ENCODE measurements at places on chromosomes 13 and 19.

DNA sequence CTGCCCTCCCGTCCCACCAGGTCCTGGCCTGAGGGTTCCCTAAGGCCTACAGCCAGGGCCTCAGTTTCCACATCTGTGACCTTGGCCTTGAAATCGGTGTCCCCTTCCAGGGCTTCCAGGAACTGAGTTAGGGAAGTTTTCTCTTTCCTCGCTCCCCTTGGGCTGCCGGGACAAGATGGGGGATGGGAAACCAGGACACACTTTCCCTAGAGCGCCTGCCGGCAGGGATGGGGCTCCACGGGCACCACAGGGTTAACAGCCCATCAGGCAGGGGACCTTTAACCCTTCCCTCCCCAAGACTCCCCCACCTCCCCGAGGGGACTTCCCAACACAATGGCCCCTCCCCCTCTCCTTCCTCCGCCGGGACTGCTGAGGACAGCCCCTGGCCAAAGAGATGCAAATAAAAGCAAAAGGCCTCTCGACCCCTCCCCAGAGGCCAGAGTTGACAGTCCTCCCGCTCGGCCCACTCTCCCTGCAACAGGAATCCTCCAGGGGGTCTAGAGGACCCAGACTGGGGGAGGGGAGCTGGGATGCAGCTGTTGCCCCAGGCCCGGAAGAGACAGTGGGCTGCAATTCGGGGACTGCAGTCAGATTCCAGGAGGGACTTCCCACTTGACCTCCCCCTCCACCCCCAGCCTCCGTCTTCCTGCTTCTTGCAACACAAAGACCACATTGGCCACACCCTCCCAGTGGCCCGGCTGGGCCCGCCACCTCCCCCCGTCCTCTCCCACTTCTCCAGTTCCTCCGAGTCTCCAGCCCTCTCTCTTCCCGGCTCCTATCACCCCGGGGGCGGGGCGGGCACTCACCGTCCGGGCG is 3.4 kb downstream of the BBC3 start:
- DNase-seq, result peak; percentile 87

GRCh38 chr13:77375560-77376108 is 48.7 kb upstream of the MYCBP2 start:
- DNase-seq, result no peak

DNA sequence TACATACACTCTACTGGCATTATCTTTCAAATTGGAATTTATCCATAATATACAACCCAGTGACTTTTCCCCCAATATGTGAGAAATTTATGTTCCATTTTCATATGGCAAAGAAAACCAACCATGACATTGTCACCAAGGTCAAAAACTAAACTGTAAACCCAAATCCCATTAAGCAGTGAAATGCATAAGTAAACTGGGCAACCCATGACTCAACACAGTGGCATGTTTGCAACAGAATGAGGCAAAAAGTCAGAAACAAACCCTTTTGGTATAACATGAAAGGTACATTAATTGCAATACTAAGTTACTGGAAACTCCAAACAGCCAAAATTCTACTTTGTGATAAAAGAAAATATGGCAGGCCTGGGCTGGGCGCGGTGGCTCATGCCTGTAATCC is 4.9 kb downstream of the ZNF878 start:
- no peak for DNase-seq

DNA sequence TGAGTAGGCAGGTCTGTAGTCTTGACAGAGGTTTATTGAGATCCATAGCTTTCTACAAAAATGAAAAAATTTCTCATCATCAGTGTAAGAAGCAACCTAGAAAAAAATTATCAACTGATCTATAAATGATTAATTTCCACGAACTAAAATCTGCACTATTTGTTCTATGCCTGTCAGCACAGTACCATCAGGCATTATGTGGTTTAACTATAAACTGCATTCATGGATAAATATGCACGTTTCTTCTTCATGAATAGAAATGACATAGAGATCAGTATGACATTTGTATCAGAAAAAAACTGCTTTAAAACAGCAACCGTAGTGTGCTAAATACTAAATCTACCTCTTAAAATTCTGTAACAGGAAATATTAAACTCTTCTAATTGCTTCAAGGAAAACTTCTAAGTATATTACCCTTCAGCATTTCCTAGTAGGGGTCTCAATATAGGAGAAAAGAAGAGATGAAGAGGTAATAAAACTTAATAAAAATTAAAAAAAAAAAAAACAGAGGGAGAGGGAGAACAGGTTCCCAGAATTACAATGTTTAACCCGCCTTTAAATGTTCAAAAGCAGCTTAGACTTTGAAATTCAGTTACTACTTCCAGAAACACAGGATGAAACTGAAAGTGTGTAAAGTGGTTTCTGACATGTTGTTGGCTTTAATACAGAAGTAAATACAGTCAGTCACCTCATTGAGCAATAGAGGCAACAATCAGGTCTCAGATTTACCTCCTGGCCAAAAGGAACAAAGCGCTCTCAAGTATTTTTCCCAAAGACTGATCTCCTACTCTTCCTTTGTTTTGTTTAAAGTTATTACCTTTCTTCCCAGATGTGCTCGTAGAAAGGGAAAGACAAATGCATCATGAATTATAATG is 144.4 kb downstream of the DIAPH3 start:
- no peak for DNase-seq

DNA sequence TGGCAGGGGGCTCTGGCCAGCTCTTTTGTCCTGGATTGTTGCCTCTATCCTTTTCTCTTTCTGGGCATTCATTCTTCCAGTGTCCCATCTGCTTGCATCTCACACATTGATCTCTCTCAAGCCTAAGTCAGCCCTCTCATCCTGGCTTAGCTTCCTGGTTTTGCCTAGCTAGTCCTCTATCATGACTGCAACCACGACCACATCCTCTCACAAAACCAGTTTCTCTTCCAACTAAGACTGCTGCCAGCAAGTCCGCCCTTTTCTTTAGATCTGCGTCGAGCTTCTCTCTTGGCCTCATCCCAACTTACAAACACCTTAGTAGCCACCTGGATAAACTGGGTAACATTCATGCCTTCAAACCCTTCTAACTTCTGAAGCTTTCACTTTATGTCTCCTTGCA is 212.2 kb upstream of the HTR2A start:
- no peak for DNase-seq

- DNase-seq, result no peak
Measured at GRCh38 chr13:110424569-110425443, 117.7 kb downstream of the COL4A2 start.

DNA sequence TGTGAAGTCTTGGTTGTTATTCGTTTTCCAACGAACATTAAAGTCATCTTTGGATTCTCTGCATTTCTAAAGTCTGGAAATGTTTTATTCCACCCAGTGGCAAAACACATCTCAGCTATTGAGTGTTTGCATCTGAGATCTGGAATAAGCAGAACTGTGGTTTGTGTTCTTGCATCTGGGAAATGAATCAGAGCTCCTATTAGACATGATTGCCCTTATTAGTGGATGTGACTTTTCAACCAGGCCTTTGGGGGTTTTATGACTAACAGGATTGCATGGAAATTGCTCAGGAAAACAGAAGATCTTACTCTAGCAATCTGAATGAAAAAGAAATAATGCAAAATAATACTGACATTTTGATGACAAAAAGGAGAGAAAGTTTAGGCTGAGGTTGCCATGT is 488.8 kb downstream of the IRS2 start:
- DNase-seq, result no peak

- DNase-seq, result peak; percentile 1
Measured at GRCh38 chr13:77184455-77184854, 142.4 kb downstream of the MYCBP2 start.

DNA sequence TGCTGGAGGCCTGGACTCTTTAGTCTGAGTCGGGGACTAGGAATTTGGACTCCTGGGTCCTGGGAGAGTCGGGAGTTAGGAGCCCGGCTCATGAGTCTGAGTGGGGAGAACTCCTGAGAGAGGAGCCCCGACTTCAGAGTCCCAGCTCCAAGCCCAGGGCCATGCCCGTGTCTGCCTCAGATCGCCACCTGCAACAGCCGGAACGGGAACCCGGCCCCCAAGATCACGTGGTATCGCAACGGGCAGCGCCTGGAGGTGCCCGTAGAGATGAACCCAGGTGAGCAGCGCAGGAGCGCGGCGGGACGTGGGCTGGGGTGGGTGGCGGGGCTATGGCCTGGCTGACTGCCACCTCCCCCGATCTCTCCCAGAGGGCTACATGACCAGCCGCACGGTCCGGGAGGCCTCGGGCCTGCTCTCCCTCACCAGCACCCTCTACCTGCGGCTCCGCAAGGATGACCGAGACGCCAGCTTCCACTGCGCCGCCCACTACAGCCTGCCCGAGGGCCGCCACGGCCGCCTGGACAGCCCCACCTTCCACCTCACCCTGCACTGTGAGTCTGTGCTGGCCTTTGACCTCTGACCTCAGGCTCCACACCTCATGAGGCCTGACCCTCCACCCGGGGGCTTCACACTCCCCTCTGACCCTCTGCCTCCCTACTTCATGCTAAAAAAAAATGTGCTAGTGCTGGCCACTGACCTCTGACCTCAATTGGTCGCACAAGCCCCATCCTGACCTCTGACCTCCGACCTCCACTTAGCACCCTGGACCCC is 4.4 kb downstream of the BCAM start:
- DNase-seq, result no peak

DNA sequence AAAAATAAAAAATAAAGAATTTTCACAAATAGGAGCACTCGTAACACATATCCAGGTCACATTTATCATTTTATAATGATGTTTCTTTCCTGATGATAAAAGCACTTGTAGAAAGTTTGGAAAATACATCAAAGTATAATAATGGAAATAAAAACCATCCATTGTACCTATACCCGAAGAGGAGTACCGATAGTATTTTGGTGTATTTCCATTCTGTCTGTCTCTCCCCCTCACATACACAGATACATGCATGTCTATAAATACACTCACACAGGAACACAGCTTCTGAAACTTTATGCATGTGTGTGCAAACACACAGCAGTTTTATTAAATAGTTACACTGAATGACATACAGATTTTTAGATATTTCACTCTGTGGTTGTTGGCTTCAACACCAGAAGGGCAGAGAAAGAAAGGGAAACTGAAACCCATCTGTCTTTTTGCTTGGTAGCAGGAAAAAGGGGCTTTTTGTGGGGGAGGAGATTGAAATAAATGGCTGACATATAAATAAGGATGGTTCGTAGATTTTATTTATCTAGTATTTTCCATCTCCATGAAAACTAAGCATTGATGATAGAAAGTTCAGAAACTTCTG is 114.8 kb downstream of the LRCH1 start:
- peak; percentile 29 for DNase-seq

DNA sequence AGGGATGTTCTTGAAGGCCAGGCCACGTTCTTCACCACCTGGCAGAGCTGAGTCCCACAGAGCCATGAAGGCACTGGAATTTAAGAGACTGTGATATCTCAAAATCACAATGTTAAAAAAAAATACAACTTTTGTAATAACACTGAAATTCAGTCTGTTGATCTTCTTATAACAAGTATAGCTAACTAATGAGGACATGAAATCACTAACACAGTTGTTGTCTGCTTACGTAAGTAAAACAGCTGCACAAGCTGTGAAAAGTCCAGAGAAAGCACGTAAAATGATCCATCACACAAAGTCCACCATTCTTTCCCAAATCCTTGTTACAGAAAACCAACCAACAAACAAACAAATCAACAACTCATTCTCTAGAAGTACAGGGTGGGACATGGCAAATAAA is 32.9 kb downstream of the FLT3 start:
- peak; percentile 59 for DNase-seq

DNA sequence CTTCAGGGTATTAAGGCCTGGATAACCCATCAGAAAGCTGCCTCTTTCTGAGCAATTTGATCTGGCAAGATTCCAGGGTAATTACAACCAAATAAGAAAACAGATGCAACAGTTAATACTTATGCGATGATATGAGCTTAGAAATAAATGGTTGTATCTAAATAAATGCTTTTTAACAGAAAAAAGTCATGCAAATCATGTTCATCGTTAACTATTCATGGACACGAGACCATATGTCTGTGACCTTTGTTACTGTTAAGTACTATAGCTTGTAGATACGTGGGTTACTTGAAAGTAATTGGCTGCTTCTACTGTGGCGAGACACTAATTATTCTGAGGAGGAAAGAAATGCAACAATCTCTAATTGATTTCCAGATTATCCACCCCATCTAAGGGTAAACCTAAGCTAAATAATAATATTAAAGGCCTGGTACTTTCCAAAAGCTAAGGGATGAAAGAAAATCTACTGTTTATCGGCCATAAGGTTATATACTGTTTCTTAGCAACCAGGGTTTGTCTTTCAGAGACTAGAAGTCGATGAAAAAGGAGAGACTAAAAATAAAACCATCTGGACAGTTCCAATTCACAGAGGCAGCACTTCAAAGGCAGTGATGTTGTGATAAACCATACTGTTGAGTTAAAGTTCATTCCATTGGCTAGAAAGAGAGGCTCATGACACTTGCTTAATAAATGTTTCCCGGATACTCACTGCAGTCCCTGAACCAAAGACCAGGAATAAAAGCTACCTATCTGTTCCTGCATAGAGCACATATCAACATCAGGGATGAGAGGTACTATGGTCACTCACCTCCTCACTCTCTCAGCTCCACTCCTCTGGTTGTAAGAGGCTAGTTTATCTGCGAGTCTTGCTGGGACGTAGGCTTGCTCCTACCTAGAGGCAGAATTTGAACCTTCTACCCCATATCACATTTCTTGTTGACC is 1.5 kb downstream of the EPSTI1 start:
- peak; percentile 50 for DNase-seq

GRCh38 chr19:30663611-30664174 is 291.5 kb downstream of the ZNF536 start:
- DNase-seq, result no peak

- no peak for DNase-seq
Measured at GRCh38 chr19:7988307-7988706, 17.1 kb downstream of the ELAVL1 start.

DNA sequence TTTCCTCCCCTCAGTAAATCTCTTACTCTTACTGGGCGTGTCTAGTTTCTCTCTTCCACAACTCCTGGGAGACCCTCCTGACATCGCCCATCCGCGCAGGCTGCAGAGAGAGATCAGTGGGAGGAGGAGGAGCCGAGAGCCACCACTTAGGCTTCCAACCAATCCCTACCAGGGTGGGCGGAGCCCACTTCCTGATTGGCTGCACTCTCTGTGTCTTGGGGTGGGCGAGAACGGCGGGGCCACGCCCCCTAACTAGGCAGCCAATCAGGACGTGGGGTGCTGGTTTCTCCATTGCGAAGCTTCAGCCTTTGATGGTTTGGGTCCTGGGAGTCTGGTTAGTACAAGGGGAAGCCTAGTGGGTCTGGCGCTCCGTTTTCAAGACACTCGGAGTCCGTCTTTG is at the start of gene PMIS2:
PMIS2 (plus strand) TSS at position 326 of the 400 bp plus-strand sequence. CDS start 87 bp downstream, outside the sequence.
- DNase-seq, result no peak

DNA sequence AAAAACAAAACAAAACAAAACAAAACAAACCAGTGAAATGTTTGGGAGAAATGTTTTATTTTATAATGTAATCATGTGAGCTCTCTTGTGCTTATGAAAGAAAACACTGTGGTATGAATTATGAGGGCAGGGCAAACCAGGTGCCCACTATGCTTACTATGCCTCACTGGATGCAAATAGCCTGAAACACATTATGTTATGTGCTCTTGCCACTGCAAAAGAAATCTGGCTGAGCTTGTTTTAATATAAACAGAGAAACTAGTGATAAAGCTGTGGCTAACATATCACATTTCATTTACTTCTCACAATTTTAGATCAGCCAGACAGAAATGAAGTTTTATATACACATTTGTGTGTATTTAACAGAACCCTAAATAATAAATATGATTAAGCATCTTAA is 8.7 kb upstream of the NBEA start:
- DNase-seq, result no peak

- no peak for DNase-seq
Measured at GRCh38 chr19:50558449-50558848, 9.8 kb downstream of the LRRC4B start.

GRCh38 chr13:97307882-97308624 is 85.9 kb downstream of the MBNL2 start:
- DNase-seq, result no peak

Data from muscle of back (tissue), 13 donors.